ENCODE measurements at places on chromosomes 7 and 10.

GRCh38 chr10:35754519-35754918 lies 112.4 kb upstream of the FZD8 start:
- DNase-seq: no peak

- no peak for DNase-seq
These were observed 8.9 kb upstream of the CH25H start for GRCh38 chr10:89216056-89216455.

- DNase-seq: no peak
These were observed 1494.9 kb upstream of the LRRTM3 start for GRCh38 chr10:65430979-65431378.

DNA sequence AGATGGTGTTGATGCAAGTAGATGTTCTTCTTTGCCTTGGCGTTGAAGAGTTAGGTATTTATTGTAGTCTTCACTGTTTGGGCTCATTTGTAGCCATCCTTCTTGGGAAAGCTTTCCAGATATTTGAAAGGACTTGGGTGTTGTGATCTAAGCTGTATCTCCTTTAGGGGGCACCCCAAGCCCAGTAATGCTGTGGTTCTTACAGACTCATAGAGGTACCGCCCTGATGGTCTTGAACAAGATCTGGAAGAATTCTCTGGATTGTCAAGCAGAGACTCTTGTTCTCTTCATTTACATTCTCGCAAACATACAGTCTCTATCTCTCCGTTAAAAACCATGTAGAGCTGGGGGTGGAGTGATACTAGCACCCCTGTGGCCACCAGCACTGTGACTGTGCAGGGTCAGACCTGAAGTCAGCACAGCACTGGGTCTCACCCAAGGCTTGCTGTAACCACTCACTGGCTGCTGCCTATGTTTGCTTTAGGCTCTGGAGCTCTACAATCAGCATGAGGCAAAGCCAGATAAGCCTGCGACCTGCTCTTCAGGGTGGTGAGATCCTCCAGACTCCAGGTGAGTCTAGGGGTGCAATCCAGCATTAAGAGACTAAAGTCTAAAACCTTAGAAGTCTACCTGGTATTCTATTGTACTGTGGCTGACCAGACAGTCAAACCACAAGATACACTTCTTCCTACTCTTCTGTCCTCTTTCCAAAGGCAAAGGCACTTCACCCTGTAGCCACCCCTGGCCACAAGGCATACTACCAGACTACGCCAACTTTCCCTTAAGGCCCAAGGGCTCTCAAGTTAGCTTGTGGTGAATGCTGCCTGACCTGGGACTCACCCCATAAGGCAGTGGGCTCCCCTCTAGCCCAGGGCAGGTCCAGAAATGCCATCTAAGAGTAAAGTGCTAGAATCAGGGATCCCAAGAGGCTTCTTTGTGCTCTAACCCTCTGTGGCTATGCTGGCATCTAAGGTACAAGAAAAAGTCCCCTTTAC lies 209.7 kb upstream of the TMEM196 start:
- peak; percentile 1 for DNase-seq

DNA sequence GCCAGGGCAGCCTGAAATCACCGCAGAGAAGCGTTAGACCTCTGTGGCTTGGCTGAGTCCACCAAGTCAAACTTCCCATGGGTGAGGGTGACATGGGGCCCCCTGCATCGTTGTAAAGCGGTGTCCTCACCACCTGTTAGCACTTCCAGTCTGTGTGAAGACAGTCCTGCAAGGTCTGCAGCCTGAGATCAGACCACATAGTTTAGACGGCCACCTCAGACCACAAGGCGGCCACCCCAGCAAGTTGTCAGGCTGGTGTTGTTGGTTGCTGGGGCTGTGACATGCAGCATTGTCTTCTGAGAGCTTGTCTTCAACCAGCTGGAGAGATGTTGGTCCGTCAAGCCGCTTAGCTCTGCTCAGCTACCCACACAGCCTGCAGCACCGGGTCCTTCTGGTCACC lies 44.1 kb upstream of the TARP start:
- DNase-seq: no peak

DNA sequence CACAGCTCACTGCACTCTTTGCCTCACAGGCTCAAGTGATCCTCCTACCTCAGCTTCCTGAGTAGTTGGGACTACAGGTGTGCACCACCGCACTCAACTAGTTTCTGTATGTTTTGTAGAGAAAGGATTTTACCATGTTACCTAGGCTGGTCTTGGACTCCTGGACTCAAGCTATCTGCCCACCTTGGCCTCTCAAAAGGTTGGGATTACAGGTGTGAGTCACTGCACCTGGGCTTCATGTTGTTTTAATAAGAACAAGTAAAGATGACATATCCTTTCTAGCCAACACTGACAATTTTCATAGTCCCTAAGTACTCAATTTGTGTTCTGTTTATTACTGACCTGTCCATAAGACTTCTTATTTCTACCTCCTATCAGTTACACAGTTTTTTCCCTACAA lies 16.8 kb downstream of the SEMA3C start:
- DNase-seq: no peak

GRCh38 chr7:47651355-47652317 lies 69.7 kb upstream of the TNS3 start:
- DNase-seq: no peak

- no peak for DNase-seq
These were observed 564.2 kb downstream of the HTR7 start for GRCh38 chr10:90293616-90294015.

GRCh38 chr10:123706236-123706635 lies 40.1 kb downstream of the GPR26 start:
- DNase-seq: no peak
